ENCODE measurements at places on chromosomes 6 and 20.

- no peak for DNase-seq
Measured at GRCh38 chr6:11143394-11144371, 32.2 kb upstream of the ERVFRD-1 start.

- no peak for DNase-seq
Measured at GRCh38 chr6:136251394-136251793, 1.3 kb upstream of the MTFR2 start.

GRCh38 chr6:129605967-129606366 lies 104.0 kb downstream of the ARHGAP18 start:
- no peak for DNase-seq

GRCh38 chr20:16758454-16759180 lies 10.5 kb downstream of the OTOR start:
- no peak for DNase-seq

DNA sequence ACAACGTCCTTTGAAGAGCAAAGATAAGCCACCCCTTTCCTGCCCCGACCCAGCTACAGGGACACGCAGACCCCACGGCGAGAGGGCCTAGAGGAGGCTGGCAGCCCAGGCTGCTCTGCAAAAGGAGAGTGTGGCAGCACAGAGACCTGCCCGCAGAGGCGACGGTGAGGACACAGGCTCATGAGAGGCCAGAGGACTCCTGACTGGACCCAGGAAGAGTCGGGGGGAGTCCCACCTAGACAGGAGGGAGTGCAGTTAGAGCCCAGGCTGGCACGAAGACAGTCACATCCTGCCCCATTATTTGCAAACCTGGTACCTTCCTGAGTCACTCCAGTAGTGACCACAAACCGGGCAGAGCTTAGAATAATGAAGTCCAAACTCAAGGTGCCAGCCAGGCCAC lies 227.7 kb upstream of the CDH4 start:
- DNase-seq = no peak

DNA sequence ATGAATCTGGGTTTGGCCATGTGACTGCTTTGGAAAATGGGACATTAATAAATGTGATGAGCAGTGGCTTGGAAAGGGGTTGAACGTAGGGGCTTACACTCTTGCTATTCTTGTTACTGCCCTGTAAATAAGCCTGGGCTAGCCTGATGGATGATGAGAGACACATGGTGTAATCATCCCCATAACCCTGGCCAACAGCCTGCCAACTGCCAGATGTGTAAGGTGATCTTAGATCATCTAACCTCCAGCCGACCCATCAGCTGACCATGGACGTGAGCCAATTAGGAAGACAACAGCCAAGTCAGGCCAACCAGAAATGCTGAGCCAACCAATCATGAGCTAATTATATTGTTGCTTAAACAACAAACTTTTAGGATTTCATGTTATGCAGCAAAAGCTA lies 25.2 kb downstream of the FBXO30 start:
- DNase-seq = no peak

DNA sequence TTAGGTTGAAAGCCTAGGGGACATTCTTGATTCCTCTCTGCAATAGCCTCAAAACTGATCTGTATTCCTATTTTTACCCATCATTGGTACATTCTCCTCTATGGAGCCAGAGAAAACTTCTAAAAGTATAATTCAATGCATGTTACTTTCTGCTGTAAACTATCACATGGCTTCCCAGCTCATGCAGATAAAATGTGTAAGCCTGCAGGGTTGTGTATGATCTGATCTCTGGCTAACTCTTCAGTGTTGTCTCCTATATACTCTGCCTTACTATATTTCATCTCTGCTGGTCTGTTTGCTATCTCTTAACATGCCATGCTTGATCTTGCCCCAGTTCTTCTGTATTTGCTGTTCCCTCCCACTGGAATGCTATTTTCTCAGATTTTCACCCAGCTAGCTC lies 323.3 kb upstream of the RSPO3 start:
- DNase-seq = no peak

DNA sequence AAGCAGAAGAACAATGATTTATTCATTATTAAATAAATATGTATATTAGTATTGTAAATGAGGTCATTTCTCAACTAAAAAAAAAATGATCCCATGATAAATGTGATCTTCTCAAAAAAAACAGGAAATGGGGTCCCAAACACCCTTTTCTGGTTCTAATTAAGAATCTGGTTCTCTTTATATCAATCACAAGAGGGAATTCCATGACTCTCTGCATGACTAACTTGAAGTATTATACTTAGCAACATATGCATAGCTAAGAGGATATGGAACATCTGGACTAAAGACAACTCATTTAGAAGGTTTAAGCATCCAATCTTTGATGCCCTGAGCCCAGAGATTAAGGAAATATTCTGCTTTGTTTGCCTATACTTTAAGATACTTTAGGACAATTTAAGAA lies 89.7 kb upstream of the EMILIN3 start:
- DNase-seq = no peak

- no peak for DNase-seq
Measured at GRCh38 chr6:154537511-154538325, 27.2 kb upstream of the CNKSR3 start.

- DNase-seq = no peak
Measured at GRCh38 chr6:15713325-15713724, 50.5 kb upstream of the DTNBP1 start.

All from T-helper 2 cell (primary cell).